ENCODE measurements at places on chromosomes 11 and 22.

- no peak for DNase-seq
Observed at GRCh38 chr11:65498042-65498726, 661 bp upstream of the MALAT1 start.

DNA sequence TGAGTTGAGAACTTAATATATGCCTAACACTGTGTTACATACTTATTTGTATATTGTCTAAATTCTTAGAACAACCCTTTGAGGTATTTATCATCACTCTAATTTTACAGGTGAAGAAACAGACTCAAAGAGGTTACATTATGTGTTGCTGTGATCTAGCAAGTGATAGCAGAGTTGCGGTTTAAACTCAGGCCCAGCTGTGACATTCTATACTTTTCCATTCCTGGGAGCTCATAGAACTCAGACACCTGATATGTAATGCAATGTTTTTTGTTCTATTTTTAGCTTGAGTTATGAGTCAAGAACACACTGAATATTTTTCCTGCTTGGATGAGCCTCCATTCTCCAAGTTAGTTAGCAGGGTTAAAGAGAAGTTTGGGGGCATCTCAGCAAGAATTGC lies 449.7 kb upstream of the DDI1 start:
- no peak for DNase-seq

GRCh38 chr22:37206841-37207821 lies 5.1 kb downstream of the SSTR3 start:
- no peak for DNase-seq

DNA sequence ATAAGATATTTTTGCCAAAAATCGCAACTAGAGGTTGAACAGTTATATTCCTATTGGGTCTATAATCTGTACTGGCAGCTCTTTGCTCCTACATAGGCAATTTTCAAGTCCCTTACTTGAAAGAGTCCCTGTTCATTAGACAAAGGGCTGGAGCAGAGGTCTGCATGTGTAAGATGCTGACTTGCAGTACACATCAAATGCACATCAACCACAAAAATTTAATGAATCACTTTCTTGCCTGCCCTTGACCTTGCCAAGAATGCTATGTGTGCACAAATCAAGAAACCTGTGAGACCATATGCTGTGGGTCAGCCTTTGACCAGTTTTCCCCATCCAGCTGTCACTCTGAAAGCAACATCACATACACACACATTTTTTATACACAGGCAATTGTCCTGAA lies 661.5 kb downstream of the LRRC4C start:
- no peak for DNase-seq

DNA sequence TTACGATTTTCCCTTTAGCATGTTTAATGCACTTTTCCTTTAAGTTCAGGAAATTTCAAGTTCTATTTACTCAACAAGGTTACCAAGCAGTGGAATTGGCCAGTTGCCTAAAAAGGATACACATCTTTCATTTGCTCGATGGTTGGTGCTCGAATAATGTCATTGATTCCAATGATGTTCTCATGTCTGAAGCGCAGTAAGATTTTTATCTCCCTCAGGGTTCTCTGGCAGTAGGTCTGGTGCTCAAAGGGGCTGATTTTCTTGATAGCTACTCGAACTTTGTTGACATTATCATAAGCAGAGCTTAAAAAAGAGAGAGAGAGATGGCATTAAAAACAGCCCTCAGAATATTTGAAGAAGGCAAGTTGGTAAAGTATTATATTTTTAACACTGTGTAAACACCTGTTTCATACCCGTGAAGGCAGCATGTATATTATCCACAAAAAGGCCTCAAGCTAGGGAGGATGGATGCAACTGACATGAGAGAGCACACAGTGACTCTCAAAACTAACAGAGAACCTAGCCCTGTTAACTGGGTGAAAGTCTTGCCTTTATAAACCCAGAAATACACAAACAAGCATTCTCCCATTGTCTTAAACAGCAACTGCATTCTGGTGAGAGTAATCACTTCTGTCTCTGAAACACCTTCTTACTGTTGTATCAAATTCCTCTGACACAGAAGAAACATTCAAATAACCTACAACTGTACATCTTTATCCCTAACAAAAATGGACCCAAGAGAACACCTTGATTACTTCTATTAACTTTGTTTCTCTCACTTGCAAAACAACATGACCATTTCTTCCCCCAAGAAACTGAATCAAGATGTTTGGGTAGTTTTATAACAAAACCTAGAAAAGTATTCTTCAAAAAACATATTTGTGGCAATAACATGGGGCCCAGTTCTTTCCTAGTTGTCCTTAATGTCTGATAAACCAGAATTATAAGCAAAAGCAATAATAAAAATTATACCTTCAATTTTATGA lies 59.6 kb downstream of the MAPK1 start:
- no peak for DNase-seq

- peak; percentile 66 for DNase-seq
Observed at GRCh38 chr11:119727523-119728151, 1.4 kb downstream of the NECTIN1 start.

- no peak for DNase-seq
Observed at GRCh38 chr11:122145715-122146274, 29.8 kb upstream of the BLID start.

DNA sequence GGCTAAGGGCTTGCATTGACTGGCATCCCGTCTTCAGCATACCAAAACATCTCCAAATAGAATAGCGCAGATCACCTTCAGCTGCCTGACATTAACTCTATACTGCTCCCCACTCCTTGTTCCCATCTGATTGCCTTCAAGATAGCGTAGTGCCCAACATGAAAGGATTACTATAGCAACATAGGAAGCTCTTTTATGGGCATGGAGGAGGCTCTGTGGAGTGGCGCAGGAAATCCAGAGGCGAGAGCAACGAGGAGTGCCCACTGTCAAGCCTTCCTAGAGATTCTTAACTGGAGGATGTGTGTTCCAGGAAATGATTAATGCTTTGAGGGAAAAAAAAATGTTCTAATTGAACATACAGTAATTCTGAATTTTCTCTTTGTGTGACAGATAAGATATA lies 213.3 kb downstream of the CADM1 start:
- no peak for DNase-seq

DNA sequence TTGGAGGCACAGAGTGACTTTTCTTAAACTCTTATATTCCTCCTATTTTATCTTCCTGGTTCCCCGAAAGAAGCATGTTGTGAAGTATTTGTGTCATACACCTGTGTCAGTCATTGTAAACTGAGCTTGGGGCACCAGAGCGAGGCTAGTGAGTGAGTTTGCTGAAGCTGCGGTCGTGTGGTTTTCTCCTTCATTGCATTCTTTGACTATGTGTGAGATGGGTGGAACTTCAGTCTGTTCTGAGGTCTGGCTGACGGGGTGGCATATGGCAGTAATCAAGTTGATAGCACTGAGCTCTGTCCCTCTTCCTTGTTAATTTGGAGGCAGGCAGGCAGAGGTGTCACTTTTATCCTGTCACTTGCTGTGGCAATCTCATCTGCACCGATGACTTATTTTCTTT lies 4.2 kb downstream of the VPS26B start:
- no peak for DNase-seq

GRCh38 chr11:33387996-33388395 lies 130.8 kb downstream of the HIPK3 start:
- DNase-seq: no peak

DNA sequence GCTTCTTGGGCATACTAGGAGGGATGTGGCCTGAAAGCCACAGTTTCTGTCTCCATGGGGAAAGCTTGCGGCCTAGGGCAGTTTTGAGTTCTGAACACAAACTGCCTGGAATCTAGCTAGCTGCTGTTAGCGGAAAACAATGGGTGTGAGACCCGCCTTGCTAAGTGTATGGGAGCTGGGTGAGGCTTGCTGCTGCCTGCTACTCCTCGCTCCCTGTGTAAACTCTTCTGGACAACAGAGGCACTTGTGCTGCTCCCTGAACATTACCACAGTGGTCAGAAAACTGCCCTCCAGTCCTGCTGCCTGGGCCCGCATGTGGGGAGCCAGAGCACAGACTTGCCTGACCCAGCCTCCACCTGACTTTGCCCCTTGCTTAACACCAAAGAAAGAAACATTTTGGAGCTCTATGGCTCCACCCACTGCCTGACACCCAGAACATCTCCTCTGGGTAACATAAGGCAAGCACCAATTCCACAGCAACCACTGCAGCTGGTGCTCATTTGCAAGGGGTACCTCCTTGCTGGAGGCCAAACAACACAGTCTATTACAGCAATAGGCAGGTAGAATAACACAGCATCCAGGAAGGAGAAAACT lies 766.3 kb upstream of the RAG2 start:
- peak; percentile 64 for DNase-seq

DNA sequence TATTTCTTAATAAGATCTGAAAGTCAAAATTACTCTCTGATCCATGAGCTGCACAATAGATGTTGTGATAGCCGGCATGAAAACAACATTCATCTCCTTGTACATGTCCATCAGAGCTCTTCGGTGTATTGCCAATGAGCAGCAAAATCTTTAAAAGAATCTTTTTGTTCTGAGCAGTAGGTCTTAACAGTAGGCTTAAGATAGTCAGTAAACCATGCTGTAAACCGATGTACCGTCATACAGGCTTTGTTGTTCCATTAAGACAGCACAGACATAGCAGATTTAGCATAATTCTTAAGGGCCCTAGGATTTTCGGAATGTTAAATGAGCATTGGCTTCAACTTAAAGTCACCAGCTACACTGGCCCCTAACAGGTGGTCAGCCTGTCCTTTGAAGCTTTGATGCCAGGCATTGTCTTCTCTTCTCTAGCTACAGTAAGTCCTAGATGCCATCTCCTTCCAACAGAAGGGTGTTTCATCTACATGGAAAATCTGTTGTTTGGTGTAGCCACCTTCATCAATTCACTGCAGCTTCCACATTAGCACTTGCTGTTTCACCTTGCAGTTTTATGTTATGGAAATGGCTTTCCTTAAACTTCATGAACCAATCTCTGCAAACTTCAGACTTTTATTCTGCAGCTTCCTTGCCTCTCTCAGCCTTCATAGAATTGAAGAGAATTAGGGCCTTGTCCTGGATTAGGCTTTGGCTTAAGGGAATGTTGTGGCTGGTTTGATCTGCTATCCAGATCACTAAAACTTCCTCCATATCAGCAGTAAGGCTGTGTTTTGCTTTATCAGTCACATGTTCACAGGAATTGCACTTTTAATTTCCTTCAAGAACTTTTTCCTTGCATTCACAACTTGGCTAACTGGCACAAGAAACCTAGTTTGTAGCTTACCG lies 28.4 kb downstream of the RRP8 start:
- no peak for DNase-seq

GRCh38 chr22:48742191-48742555 lies 1085.5 kb downstream of the BRD1 start:
- DNase-seq: no peak

GRCh38 chr11:6655790-6656583 lies at the start of gene DCHS1:
DCHS1 (minus strand) TSS chr11:6655809; CDS start chr11:6641613, 14,196 bp downstream.
- DNase-seq: no peak

GRCh38 chr11:112977755-112978154 lies 16.5 kb downstream of the NCAM1 start:
- DNase-seq: no peak

DNA sequence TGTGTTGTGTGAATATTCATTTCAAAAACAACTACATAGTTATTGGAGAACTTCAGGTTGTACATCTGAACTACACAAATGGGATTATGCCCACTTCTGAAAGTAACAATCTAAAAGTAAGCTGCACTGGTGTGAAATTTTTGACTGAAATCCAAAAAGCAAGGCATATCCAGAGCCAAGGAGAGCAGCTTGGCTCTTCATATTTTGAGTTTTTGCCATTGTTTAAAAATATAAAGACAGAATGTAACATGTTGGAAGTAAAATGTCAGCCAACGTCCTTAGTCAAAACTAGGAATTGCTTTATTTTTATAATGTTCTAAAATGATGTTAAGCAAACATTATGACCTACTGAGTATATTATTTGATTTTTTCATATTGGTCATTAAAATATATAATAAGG lies 45.8 kb upstream of the NOX4 start:
- no peak for DNase-seq

GRCh38 chr22:43171019-43171491 lies 15.9 kb downstream of the TTLL12 start:
- DNase-seq: no peak

GRCh38 chr11:102453302-102453695 lies 734 bp upstream of the TMEM123 start:
- DNase-seq: peak; percentile 38

GRCh38 chr22:45864959-45865476 lies 111.9 kb downstream of the WNT7B start:
- no peak for DNase-seq

- DNase-seq: no peak
Observed at GRCh38 chr11:79200398-79201070, 240.3 kb downstream of the TENM4 start.

GRCh38 chr22:30806391-30806861 lies 111.8 kb downstream of the OSBP2 start:
- peak; percentile 76 for DNase-seq

- DNase-seq: peak; percentile 69
Observed at GRCh38 chr11:76329983-76330382, 50.9 kb downstream of the THAP12 start.

DNA sequence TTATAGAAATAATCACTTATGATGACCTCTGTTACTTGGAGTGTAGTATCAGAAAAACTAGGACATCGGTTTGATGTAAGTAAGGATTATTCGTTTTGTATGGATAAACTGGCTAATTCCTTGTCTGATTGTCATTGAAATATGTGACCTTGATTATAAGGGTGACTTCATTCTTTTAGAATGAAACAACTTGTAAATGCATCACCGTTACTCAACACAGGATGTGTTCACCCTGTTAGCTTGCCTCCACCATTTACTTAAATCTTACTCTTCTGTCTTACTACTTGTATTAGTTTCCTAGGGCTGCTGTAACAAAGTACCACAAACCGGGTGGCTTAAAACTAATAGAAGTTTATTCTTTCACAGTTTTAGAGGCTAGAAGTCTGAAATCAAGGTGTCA lies 7.9 kb downstream of the SFI1 start:
- DNase-seq: no peak

GRCh38 chr11:33211580-33211979 lies 45.6 kb upstream of the HIPK3 start:
- DNase-seq: no peak

DNA sequence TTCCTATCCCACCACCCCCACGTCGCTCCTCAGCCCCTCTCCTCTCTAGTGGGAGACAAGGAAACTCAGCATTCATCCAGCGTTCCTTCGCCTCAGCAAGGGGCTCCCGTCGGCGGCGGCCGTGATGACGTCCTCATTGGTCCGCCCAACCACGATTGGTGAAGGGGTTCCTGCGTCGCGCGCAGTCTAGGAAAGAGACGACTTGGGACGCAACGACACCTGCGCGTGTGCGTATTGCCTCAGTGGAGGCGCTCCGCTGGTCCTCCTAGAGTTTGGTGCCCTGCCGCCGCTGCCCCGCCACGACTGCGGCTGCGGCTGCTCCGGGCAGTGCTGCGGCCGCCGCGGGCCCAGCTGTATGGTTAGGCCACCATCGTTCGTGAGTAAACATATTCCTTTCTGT lies 56.6 kb downstream of the CCDC81 start:
- DNase-seq: no peak

- no peak for DNase-seq
Observed at GRCh38 chr22:20156042-20156389, 5.2 kb upstream of the CCDC188 start.

DNA sequence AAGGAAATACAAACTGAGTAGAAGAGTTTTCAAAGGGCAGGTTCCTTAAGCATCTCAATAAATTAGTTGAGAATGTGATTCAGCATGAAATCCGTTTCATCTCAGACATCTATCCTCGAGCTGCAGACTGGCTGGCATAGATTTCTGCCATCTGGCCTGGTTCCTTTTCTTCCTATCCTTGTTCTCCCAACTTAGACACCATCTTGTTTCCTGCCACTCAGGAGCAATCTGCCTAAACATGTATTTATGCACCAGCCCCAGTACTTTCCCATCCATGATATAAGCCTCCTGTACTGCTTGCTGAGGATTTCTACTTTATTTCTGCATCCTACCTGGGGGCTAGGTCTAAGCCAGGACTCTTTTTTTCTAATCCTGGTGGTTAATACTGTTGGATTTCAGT lies 359.1 kb upstream of the C11orf87 start:
- DNase-seq: no peak

Data from H9 (cell line).